ENCODE measurements at places on chromosomes 6 and 20.

GRCh38 chr6:30686009-30686907 lies at the start of gene PPP1R18:
Gene PPP1R18, minus strand, starts transcription at chr6:30686645. Its CDS starts 627 bp downstream, at chr6:30686018.
- DNase-seq, result peak; percentile 79

DNA sequence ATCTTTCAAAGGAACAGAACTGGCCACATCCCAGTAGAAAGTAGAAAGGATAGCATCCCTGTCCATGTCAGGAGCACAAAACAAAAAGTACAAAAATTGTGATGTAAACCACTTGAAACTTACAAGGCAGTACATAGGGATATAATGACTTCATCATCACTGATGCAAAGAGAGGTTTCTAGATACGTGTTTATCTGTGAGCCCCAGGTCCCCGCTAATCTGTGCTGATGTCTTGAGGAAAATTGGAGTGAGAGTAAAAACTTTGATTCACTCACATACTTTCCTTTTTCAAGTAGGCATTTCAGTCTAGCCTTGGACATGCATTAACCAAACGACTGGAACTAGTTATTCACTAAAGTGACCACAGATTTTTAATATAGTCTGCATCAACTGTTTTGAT lies 216.7 kb upstream of the QKI start:
- no peak for DNase-seq

GRCh38 chr6:108562503-108562993 lies 1.8 kb downstream of the FOXO3 start:
- peak; percentile 92 for DNase-seq

DNA sequence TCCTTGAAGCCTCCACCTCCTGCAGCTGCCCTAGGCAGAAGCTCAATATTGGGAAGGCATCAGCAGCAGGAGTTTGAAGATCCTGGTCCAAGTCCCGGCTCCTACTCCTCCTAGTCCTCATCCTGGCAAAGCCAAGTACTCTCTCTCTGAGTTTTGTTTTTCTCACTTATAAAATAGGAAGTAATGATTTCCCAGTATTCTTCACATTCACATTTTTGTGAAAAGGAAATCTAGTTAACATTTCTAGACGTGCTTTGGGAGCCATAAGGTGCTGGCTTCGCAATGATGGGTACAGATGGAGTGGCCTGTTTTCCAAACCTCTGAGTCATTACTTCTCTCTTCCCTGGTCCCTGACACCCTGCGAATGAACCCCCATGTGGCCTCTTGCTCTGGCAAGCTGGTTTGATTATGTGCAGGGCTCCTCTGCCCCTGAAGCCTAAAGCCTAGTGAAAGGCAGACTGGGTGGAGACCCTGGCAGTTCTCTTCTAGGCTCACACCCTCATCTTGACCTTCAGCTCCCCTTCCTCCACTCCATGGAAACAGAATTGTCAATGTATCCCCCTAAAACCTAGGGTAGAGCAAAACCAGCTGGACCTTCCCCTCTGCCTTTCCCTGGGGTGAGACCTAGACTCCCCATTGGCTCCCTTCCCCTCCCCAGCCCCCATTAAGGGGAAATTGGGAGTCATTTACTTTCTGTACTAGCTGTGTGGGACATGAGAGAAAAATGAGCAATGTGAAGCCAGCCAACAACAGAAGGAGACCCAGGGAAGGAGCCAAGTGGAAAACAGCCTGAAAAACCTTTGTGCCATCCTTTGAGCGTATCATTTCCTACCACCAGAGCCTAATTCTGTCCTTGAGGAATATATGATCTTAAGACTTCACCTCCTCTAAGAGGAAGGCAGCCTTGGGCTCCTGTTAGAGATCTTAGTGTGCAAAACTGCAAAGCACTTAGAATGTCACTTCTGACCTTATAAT lies 158.4 kb downstream of the UST start:
- no peak for DNase-seq

DNA sequence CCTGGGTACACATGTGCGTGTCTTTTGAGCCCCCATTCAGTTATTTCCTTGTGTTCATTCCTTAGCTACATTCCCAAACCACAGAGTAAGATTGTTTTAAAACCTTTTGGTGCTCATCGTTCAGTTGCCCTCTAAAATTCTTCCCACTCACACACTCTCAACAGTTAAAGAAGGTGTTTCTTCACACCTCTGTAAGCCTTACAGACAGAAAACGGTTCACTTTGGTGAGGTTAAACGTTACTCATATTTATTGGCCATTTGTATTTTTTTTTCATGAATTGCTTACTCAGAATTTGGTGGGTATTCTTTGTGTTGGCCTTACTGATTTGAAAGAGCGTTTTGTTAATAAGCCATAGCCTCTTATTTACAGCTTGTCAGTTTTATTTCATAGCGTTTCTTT lies 97.7 kb downstream of the CDYL start:
- DNase-seq, result no peak

DNA sequence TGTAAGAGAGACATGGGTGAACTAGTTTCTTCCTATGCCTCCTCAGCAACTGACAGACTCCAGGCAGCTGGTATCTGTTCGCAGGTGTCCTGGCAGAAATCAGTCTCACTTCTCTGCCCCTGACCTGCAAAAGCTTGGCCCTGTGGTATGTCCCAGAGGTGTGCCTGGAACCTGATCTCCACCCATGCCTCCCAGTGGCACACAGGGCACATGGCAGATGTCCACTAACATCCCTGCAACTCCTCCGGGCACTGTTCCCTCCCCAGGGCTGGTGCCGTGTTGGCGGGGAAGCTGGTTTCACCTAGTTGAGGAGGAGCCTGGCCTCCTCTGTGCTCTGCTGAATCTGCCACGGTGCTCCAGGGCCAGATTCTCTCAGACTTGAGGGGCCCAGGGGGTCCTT lies 123.3 kb upstream of the GGTLC1 start:
- DNase-seq, result no peak

DNA sequence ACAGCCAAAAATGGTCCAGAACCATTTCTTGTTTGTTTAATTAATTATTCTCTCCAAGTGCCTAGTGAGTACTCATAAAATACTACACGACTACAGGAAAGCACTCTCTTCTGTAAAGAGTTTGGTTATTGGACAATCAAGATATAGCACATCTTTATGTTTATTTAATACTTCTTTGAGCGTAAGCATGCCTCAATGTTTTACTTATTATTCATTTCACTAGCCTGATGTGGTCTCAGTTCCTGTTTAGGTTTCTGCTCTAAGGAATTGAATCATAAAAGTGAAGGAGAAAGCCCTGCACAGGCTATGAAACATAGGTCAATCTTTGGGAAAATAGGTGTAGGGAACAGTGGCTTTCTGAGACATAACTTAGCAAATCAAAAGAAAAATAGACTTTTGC lies 45.9 kb upstream of the AIG1 start:
- DNase-seq, result no peak

DNA sequence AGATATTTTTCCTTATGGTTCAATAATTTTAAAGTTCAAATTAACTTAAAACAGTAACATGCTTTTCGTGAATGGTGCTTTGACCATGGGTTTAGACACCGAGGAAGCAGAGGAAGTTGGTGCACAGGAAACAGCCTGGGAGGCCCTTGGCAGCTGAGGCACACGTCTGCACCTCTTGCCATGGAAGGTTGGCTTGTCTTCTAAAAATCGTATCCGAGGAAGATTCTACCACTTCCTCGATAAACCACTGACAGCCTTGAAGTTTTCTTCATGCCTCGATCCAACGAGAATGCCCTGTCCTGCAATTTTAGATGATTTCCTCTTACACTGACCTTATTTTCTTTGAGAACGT lies 12.2 kb downstream of the DLL1 start:
- DNase-seq, result no peak

GRCh38 chr6:168496139-168496996 lies 55.4 kb downstream of the SMOC2 start:
- DNase-seq, result no peak

- peak; percentile 88 for DNase-seq
Observed at GRCh38 chr20:50762435-50763220, 31.2 kb downstream of the PARD6B start.

- DNase-seq, result no peak
Observed at GRCh38 chr6:13362412-13362811, 34.1 kb upstream of the TBC1D7 start.

GRCh38 chr6:116564921-116565872 lies 6.1 kb upstream of the RWDD1 start:
- DNase-seq, result no peak

DNA sequence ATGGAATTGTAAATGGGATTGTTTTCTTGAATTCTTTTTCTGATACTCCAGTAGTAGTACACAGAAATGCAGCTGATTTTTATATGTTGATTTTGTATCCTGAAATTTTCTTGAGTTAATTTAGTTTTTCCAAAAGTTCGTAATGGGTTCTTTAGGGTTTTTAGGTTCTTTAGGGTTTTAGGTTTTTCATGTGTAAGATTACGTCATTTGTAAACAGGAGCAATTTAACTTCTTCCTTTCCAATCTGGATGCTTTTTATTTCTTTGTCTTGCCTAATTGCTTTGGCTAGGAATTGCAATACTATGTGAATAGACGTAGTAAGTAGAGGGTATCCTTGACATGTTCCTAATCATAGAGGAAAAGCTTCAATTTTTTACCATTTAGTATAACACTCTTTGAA lies 568.6 kb downstream of the MMUT start:
- no peak for DNase-seq

GRCh38 chr6:129744201-129744879 lies 34.4 kb upstream of the ARHGAP18 start:
- no peak for DNase-seq

DNA sequence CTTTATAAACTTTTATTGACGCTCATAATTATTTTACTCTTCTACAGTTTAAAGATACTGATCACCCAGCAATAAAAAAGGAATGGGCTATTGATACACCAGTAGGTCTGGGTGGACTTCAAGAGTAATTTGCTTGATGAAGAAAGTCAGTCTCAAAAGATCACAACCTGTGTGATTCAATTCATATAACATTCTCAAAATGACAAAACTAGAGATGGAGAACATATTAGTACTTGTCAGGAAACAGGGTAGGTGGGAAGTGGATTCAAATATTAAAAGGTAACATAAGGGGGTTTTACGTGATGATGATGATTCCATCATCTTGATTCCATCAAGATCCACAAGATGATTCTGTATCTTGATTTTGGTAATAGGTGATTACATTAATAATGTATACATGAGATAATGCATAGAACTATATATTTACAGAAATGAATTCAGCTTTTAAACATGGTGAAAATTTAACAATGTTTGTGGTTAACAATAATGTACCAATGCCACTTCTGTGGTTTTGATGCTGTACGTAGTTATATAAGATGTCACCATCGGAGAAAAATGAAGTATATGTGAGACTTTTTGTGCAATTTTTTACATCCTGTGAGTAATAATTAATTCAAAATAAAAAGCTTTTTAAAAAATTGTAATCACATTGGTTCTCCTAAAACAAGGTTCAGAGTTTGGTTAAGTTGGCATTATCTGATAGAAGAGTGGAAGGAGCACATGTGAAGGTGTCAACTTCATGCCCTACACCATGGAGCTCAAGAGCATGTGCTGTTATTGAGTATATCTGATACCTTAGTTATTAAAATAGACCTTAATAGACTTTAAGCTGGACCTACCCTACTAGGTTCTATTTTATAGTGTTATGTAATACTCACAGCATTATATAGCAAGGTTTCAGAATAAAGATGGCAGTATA lies 66.3 kb upstream of the DYNLRB1 start:
- DNase-seq, result no peak

DNA sequence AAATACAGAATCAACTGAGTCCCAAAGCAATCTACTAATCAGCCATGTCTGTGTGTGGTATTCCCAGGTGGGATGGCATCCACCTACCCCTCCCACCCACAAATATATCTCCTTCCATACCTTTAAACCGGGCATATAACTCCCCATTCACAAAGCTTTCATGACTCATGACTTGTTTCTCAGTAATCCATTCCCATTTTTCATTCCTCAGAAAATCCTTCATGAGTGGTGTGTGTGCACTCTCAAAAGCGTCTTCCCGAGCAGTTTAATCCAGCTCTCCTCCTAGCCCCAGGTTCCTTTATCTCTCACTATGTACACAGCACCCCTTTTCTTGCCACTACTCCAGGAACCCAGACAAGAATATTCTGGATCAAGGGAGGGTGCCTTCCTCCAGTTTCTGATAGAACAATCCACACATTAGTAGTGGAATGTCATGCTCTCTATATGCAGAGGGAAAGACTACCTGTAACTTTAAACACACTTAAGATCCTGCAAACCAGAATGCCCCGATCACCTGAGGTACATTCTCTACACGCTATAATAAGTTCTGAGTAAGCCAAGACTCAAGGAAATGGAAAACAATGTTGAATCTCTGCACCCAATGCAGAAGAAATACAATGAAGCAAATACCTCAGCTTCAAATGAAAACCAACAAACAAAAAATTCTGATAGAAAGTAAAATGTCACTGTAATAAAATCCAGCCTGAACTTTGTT lies 55.7 kb upstream of the IPCEF1 start:
- DNase-seq, result no peak

DNA sequence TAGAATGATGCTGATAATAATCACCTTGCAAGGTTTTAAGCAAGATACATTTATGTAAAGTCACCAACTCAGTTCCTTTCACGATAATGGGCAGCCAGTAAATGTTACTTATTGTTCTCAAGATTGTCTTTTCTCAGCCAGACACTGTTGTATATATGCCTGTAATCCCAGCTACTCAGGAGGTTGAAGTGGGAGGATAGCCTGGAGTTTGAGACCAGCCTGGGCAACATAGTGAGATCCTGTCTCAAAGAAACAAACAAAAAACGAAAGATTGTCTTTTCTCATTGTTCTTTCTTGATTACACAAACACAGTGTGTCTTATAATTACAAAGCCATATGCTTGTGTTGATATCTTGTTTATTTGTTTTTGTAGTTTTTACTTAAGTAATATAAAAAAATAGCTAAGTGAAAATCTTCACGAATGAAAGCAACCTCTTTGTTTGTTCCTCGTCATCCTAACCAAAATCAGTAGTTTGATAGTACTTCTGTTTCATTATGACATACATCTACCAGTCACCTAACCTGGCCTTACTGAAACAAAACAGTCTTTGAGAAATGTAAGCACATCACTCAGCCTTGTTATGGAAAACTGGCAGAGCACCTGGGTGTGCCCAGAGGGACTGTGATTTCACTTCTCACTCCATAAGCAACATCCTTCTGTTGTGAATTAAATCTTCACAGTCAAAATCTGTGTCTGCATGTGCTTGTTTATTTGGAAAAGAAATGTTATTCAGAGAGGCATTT lies 436.2 kb upstream of the SOX4 start:
- DNase-seq, result no peak

GRCh38 chr6:166721576-166721975 lies 94.5 kb upstream of the RPS6KA2 start:
- DNase-seq, result no peak

GRCh38 chr6:35451354-35452182 lies 570 bp upstream of the FANCE start:
- DNase-seq, result no peak

All from lower leg skin (tissue), 4 donors.